ENCODE measurements at places on chromosomes 6 and 20.
A peak's percentile ranks its signal among the peaks of the same experiment; 100 is the strongest.

DNA sequence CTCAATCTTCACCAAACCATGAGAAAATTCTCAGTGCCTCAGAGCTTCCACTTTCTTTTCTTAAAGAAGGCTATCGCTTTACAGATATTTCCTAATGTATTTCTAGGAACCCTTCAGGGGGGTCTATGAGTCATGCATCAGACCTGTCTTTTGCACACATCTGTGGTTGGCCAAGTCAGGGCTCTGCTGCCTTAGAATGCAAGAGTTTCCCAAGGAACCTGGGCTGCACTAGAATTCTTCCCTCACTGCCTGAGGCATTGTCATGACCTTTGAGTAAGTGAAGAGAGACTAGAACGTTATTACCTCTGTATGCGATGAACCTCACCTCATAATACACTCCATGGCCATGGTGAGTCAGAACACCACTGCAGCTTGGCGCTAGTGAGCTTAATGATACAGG is 365.0 kb upstream of the ID4 start:
- peak; percentile 98 for DNase-seq

- DNase-seq = no peak
Observed at GRCh38 chr6:167122041-167122826, 662 bp upstream of the CCR6 start.

DNA sequence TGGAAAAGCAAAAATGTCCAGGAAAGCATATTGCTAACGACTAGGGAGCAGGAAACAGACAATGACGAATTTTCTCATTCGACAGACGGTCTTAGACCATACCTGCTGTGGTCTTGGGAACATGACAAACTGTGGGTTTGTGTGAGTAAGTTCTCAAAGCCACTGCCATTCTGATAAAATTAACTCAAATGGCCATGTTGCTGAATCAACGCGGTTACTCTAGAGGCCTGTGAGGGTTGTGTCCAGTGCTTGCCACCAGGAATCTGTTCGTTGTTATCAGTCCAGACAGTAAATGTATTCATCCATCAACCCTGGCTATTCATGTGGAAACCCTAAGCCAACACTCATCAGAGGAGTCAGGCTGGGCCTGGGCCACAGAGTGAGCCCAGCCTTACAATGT is 124.3 kb downstream of the MYLK4 start:
- no peak for DNase-seq

DNA sequence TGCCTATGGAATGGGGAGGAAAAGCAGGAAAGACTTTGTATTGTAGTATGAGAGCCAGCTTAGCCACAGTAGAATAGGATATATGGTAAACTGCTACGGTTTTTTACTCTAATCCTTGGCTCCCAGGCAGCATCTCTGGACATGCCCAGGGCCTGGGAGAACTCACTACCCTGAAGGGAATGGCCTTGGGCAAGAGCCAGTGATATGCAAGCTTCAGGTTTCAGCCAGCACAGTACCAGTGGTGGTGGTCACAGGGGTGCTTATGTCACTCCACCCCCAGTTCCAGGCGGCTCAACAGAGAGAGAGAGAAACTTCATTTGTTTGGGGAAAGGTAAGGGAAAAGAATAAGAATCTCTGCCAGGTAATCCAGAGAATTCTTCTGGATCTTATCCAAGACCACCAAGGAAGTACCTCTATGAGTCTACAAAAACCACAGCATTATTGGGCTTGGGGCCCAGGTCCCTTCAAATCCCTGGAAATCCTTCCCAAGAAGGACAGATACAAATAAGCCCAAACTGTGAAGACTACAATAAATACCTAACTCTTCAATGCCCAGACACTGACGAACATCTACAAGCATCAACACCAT is 121.2 kb downstream of the THBS2 start:
- no peak for DNase-seq

DNA sequence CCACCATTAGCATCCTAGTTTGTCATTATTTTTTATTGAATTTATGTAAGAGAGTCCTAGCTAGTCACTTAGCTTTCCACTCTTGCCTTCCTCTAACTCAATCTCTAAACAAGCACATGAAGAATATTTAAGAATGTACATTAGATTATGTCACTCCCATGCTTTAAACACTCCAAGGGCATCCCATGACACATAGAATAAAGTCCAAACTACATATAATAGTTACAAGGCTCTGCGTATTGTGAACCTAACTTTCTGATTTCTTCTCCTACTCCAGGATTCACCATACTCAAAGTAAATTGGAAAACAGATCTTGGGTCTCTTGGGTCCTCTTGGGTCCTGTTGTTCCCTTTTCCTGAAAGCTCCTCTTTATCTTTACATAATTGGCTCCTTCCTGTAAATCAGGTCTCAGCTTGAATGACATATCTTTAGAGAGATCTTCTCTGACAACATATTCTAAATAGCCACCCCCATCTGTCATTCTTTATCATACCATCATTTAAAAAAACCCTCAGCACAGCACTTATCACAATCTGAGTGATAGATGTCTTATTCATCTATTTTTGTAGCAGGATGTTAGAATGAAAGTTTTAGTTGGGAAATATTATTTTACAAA is 1042.4 kb upstream of the FLRT3 start:
- DNase-seq = no peak

DNA sequence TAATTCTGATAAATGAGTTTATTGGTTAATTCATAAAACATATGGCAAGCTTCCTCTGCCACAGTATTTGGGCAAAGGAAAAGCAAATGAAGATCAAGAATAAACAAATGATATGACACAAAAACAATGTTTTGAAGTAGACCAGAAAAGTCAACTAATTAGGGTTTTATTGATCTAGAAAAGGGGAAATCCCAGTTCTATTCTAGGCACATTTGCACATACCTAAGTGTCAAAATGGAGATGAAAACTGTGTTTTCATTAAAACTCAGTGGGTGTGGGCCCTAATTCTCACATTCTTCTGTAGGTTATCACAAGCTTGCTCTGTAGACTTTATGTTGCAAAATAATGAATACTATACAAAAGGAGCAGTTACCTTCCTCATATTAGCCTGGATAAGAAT is 69.0 kb upstream of the TENT5A start:
- no peak for DNase-seq

GRCh38 chr6:6971369-6971768 is 136.4 kb upstream of the RREB1 start:
- no peak for DNase-seq

DNA sequence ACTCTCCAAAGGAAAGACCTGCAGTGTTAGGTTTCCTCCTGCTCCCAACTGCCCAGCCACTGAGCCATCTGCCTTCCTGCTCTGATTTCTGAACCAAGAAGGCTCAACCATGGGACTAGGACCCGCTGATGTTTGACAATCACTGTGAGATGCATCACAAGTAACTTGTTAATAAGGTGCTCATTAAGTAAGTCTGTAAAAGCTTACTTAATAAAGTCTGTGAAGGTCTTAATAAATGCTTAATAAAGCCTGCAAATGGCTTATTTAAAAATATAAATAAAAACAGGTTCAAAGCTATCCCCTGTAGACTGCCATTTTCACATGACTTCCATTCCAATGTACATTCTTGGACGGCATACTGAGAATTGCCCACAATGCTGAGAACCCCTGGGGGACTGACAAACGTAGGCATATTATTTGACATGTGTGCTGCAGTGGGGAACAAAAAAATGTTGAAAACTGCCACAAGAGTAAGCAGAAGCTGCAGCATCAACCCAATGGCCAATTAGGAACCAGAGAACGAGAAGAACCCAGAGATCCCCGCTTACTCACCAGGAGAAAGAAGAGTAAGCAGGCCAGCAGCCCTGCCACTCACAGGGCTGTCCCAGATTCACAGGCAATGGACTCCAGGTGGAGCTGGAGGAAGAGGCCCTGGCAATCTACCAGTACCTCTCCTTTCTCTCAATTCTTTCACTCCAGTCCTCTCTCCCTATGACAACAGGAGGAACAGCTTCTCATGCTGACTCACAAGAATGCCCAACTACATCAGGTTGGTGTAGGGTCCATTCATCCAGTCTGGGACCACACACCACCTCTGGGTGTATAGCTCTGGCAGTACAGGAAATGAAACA is 19.5 kb downstream of the KIF13A start:
- DNase-seq = peak; percentile 19

GRCh38 chr6:93621442-93621841 is 202.1 kb upstream of the EPHA7 start:
- DNase-seq = no peak

- DNase-seq = no peak
Observed at GRCh38 chr6:38370653-38371601, 268.8 kb downstream of the BTBD9 start.

GRCh38 chr20:48818031-48818370 is 9.8 kb downstream of the PREX1 start:
- DNase-seq = no peak

DNA sequence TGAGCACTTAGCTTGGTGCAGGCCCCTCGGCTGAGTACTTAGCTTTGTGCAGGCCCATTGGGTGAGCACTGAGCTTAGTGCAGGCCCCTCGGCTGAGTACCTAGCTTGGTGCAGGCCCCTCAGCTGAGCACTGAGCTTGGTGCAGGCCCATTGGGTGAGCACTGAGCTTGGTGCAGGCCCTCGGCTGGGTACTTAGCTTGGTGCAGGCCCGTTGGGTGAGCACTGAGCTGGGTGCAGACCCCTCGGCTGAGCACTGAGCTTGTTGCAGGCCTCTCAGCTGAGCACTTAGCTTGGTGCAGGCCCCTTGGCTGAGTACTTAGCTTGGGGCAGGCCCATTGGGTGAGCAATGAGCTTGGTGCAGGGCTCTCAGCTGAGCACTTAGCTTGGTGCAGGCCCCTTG is 387.1 kb downstream of the THBS2 start:
- DNase-seq = no peak

- no peak for DNase-seq
Observed at GRCh38 chr20:47503685-47504084, 2.0 kb downstream of the NCOA3 start.

GRCh38 chr20:23434521-23435313 is 4.8 kb upstream of the CSTL1 start:
- DNase-seq = no peak

DNA sequence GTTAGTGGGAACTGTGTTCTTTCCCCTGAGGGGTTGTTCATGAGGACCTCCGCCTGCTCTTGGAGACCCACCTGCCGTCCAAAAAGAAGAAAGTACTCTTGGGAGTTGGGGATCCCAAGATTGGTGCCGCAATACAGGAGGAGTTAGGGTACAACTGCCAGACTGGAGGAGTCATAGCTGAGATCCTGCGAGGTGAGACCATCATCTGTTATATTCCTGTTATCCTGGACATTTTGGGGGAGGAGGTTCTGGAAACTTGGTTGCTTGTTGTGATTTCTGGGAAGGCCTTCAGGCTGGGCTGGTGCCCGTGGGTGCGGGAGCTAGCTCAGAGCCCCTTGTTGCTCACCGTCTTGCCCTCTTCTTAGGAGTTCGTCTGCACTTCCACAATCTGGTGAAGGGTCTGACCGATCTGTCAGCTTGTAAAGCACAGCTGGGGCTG is 2.0 kb downstream of the NOP56 start:
- no peak for DNase-seq

GRCh38 chr20:21265261-21266190 is 37.6 kb upstream of the XRN2 start:
- no peak for DNase-seq

GRCh38 chr6:157265635-157266034 is 57.7 kb downstream of the TMEM242 start:
- no peak for DNase-seq

DNA sequence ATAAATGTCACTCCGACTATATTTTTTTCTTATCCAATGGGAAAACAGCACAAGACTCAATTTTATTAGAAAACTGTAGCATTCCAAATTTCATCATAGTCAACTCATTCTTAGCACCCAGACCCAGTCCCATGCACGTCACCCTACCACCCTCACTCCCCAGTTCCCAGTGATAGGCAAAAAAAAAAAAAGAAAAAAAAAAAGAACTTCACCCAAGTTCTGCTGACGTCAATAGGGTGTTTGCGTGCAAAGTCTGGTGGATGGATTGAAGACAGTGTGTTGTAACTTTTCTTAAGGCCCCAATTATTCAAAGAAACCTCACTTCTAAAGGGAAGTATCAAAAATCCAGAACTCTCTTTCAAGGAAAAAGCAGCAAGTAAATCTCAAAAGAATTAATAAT is 213.9 kb upstream of the PRDM1 start:
- DNase-seq = no peak

DNA sequence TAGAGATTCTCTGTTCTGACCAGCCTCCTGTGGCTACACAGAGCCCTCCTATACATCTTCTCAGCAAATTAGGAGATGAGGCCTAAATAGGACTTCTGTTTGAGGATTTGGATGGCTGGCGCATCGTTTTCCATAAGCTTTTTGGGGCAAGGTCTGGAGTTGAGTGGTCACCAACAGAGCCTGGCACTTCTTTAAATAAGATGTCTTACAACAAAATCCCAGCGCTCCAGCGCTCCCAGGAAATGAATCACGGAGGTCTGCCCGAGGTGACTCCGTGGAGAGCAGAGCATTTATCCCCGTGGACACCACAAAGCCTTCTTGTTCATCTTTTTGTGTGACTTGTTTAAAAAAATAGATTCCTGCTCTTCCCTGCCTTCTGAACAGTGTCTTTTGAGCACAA is 75.3 kb downstream of the GNAS-AS1 start:
- no peak for DNase-seq

GRCh38 chr6:21384216-21384615 is 209.3 kb upstream of the SOX4 start:
- peak; percentile 87 for DNase-seq

- peak; percentile 57 for DNase-seq
Observed at GRCh38 chr20:48287552-48288170, 502.4 kb upstream of the SULF2 start.

- DNase-seq = no peak
Observed at GRCh38 chr6:134740027-134740373, 209.9 kb downstream of the ALDH8A1 start.

- no peak for DNase-seq
Observed at GRCh38 chr6:162442687-162443086, 284.9 kb downstream of the PRKN start.

GRCh38 chr20:1440024-1440423 is 26.6 kb downstream of the NSFL1C start:
- peak; percentile 24 for DNase-seq

- peak; percentile 80 for DNase-seq
Observed at GRCh38 chr6:142846883-142847287, 98.1 kb downstream of the HIVEP2 start.

- no peak for DNase-seq
Observed at GRCh38 chr6:113350461-113350860, 506.7 kb upstream of the MARCKS start.

GRCh38 chr6:39961178-39961577 is 26.9 kb upstream of the MOCS1 start:
- no peak for DNase-seq

DNA sequence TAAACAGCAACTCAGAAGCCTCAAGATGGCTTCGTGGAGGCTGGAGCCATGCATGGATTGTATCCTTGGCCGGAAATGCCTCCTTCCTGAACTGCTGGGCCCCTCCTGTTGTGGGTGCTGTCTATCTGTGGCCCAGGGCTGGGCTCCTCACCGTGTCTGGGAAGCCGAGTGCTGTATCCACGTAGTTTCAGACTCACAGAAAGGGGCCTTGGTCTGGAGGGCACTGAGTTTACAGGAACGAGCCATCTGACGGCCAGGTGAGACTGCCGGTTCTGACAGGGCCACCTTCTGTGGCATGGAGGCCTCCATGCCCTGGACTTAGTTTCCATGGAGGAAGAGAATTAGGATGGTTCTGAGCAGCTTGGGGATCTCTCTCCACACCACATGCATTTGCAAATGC is 142.2 kb downstream of the ERMARD start:
- no peak for DNase-seq
